ENCODE measurements at places on chromosomes 11 and 22.

DNA sequence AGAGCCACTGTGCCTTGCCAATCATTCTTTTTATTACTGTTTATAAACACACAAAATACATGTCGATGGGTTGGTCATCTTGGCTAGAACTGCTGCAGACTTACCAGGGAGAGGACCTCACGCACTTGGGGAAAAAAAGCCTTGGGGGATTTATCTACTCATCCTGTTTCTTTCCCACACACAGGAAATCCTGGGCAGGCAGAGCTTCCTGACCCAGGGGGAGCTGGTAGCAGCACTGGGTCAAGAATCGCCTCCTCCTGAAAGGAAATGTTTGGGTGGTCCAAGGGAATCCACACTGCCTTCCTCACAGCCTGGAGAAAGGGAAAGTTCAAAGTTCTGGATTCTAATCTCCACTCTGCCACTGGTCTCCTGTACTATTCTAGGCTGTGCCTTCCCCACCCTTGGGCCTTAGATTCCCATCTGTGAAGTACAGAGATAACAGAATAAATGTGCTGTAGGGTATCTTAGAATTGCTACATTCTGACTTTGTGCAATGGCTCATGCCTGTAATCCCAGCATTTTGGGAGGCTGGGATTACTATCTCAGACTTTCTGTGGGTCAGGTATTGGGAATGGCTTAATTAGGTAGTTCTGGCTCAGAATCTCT is 31.2 kb upstream of the SMTN start:
- DNase-seq: no peak

GRCh38 chr11:12066056-12066798 is 44.2 kb upstream of the MICAL2 start:
- no peak for DNase-seq

DNA sequence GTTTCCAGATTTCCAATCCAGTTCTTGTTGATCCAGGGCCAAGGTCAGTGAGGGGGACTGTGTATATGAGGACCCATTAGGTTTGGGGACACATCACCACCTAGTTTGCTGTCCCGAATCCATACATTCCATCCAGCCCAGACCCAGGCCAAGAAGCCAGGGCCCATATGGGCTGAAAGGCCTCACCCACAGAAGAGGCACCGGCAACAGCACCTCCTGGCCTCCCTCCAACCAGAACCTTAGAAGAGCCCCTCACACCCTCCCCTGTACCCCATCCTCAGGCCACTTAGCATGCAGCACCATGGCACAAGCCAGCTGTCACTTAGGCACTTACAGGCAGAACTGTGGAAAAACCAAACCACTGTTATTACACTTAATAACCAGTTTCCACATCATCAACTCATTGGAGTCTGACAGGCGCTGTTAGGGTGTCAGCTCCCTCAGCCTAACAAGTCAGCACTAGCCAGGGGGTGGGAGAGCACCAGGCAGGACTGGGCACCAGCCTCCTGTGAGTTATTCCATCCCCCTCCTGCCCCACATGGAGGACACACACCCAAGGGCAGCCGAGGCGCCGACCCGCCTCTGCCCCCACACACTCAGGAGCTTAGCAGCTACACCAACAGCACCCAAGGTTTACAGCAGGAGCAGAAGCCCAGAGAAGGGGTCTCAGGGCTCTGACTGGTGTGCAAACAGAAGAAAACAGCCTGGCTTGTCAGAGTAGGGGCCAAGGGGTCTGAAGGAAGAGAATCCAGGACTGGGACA is 132.0 kb downstream of the BUD13 start:
- DNase-seq: no peak

- no peak for DNase-seq
These were observed 30.9 kb upstream of the CSNK1E start for GRCh38 chr22:38347944-38348750.

DNA sequence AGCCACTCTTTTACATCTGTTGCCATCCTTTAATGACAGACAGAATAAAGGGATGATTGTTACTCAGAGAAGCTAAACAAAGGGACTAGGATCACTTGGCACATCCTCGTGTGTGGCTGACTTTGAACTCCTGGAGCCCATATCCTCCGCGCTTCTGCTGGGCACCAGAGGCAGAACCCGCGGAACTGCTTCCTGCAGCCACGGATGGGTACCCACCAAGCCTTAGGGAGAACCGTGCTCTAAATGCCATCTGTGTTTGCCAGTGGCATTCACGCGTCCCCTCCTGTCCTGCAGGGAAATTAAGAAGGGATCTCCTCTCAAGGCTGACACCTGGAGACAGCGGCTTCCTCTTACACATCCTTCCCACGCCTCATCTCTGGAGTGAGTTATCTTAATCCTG is 294.4 kb downstream of the NTM start:
- no peak for DNase-seq

DNA sequence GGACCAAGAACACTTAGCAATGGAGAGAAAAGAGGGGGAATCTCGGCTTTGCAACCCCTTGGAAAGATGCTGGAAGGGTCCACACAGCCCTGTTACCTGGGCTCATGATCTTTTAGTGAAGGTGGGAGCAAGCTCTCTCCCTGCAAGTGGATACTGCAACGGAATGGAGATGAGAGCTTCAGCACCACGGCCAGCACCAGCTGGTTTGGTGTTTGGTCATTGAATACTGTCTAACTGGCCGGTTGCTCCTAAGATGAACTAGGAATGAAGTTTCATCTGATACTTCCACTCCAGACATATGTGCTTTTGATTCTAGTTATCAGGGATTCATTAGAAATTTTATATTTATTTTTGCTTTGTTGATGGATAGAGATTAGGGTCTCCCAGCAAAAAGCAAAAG is 16.3 kb downstream of the HTR3A start:
- DNase-seq: no peak

DNA sequence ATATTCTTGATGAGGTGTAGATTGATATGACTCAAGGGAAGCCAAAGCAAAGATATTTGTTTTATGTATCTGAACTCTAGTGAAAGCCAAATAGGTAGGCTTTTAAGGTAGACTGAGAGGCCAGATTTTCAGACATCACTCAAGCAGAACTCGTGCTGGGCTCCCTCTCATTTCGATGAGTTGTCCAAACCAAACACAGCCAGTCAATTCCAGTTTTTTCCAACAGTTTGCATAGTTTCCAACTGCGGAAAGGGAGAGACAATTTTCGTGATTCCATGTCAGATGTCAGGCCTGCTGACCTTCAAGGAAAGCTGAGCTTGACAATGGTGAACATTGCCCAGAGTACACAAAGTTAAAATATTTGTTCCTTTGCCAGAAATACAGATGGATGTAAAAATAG is 110.9 kb upstream of the MPPED2 start:
- DNase-seq: no peak

GRCh38 chr22:38305471-38306448 is 11.5 kb downstream of the CSNK1E start:
- DNase-seq: no peak

DNA sequence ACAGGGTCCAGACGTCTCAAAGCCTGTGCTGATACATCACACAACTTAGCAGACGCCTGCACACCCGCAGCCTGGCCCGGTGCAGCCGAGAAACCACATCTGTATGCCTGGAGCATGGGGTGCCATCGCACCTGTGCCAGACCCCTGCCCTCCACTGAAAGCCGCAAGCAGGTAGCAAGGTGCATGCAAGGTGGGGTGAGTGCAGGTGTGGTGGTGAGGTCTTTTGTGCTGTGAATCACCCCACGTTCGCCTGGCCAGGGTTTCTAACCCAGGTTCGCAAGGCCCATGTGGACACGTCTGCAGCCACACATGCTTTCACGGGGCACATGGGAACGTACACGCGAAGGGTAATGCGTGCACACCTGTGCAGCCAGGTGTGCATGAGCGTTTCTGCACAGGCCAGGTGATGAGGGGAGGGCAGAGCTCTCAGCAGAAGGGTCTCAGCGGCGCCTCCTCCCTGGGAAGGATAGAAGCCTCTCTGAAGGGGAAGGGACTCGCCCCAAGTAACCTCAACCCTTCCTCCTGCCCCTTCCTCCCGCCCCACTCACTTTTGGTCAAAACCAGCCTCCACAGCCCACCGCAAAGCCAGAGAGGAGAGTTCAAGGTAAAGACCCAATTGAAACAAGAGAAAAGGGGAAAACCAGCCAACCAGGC is 19.5 kb downstream of the CBX7 start:
- DNase-seq: no peak

- DNase-seq: no peak
These were observed 2.2 kb downstream of the APOBEC3A start for GRCh38 chr22:38959590-38959989.

DNA sequence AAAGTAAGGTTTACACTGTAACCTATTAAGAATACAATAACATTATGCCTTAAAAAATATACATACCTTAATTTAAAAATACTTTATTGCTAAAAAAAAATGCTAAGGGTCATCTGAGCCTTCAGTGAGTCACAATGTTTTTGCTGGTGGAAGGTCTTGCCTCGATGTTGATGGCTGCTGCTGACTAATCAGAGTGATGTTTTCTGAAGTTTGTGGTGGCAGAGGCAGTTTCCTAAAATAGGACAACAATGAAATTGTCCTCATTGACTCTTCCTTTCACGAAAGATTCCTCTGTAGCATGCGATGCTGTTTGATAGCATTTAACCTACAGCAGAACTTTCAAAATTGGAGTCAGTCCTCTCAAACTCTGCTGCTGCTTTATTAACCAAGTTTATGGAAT is 97.6 kb downstream of the FAT3 start:
- no peak for DNase-seq

DNA sequence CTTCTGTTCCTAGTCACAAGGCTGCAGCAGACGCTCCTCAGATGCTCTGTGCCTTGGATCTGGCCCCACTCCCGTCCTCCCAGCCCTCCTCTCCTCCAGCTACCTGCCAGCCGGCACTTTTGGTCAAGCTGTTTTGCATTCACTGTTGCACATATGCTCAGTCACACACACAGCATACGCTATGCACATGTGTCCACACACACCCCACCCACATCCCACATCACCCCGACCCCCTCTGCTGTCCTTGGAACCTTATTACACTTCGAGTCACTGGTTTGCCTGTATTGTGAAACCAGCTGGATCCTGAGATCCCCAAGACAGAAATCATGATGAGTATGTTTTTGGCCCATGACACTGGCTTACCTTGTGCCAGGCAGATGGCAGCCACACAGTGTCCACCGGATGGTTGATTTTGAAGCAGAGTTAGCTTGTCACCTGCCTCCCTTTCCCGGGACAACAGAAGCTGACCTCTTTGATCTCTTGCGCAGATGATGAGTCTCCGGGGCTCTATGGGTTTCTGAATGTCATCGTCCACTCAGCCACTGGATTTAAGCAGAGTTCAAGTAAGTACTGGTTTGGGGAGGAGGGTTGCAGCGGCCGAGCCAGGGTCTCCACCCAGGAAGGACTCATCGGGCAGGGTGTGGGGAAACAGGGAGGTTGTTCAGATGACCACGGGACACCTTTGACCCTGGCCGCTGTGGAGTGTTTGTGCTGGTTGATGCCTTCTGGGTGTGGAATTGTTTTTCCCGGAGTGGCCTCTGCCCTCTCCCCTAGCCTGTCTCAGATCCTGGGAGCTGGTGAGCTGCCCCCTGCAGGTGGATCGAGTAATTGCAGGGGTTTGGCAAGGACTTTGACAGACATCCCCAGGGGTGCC is 109.8 kb downstream of the BCR start:
- peak; percentile 39 for DNase-seq

- no peak for DNase-seq
These were observed 14.7 kb upstream of the RFPL3 start for GRCh38 chr22:32342977-32343376.

GRCh38 chr11:12110714-12111548 is 541 bp downstream of the MICAL2 start:
- DNase-seq: no peak

- DNase-seq: no peak
These were observed 5.2 kb downstream of the IGSF9B start for GRCh38 chr11:133951327-133952198.

GRCh38 chr11:63768237-63769041 is at the start of gene ZFTA:
Gene ZFTA (minus strand): TSS chr11:63768775. CDS start chr11:63768622, 153 bp downstream.
- DNase-seq: no peak

DNA sequence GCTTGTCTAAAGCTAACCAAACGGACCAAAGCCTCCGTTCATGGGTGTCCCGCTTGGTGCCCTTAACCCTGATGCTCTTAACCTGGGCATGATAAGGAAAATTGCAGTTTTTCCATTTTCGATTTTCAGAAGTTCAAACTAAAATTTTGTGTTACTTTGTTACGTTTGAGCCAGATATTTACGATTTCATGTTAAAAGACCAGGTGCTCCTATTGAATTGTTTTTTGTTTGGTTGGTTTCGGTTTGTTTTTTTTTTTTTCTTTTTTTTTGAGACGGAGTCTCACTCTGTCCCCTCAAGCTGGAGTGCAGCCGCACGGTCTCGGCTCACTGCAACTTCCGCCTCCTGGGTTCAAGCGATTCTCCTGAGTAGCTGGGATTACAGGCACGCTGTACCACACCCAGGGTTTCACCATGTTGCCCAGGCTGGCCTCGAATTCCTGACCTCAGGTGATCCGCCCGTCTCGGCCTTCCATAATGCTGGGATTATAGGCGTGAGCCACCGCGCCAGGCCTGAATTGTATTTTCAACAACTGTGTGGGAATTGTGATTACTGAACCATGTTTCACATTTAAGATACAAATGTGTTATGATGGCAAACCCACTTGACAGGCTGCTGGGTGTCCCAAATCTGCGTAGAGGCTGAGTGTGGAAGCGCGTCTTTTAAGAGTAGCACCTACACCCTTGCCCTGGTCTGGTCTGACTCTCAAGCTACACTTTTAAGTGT is 864 bp upstream of the USP28 start:
- DNase-seq: no peak

- no peak for DNase-seq
These were observed 51.9 kb downstream of the SLC1A2 start for GRCh38 chr11:35367491-35367890.

GRCh38 chr11:128551611-128552335 is 35.6 kb downstream of the ETS1 start:
- DNase-seq: no peak

GRCh38 chr11:11843211-11843621 is 1.4 kb downstream of the USP47 start:
- no peak for DNase-seq

DNA sequence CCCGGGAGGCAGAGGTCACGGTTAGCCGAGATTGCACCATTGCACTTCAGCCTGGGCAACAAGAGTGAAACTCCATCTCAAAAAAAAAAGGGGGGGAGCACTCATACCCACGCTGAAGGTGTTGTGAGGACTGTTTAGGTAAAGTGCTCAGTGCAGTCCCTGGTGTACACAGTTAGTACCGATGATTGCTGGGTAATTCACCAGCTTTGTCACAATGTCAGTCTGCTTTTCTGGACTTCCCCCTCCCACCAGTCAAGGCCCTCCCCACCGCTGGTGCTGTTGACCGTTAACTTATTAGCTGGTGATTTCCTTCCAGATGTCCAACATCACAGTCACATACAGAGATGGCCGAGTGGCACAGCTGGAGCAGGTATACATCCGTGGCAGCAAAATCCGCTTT is 11.9 kb downstream of the SNRPD3 start:
- no peak for DNase-seq

DNA sequence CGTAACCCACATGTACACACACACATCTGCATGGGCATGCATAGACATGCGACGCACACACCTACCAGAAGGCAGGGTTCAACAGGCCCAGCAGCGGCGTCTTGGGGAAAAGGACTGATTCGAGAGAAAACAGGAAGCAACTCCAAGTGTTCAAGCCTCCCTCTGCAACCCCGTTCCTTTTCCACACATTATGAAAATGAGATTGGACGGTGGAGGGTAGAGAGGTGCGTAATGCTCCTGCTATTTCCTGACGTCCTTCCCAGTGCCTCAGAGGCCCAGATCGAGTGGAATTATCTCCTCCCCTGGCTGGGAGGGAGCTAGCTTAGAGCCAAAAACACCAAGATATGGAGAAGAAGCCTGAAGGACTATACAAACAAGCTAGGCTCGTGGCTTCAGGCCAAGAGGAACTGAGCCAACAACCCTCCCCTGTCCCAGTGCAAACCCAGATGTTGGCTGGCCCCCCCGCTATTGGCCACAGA is 289.2 kb downstream of the MN1 start:
- no peak for DNase-seq

- no peak for DNase-seq
These were observed 791.7 kb downstream of the FAM181B start for GRCh38 chr11:81941998-81942397.

Measured in amygdala (tissue), 56 donors.